Glomerular endothelial cell (primary cell): ENCODE measurements at places on chromosomes 16 and 17. TPM values are rescaled to one million over a fixed set of nuclear protein-coding genes. Genes with fewer than 3 reads are reported as not detected.

DNA sequence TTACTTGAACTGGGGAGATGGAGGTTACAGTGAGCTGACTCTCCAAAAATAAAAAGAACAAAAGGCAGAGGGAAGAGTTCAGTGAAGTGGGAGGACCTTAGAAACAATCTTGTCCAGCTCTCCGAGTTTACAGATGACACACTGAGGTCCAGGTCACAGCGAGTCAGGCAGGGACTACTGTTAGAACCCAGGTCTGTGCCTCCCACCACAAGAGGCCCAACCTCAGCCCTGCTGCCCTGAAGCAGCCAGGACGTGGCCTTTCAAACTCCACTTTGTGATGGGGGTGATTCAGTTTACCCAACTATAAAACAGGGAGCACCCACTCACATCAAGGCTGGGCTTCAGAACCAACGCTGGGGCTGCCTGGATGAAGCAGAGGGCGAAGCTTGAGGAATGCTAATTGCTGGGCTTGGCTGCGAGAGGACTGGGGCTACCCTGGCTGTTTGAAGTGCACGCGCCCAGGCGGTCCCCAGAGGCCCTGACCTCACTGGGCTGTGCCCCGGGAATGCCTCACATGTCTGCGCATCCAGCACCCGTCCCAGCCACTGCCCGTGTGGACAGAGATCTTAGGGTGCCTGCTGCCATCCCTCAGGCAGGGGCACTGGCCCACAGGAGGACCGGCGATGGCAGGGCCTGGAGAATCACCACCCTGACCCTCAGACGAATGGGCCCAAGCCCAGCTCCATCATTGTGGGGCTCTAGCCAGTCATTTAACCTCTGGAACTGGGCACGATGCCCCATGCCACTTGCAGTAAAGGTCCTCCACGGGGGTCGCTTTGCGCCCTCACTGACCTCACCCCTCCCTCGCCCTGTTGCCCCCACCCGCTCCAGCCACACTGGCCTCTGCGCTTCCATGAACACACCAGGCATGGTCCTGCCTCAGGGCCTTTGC lies 11.4 kb downstream of the SLC5A10 start:
- no peak for DNase-seq

The CRAMP1 gene
- 11.8 and 18.4 TPM in 2 replicates for total RNA-seq

DNA sequence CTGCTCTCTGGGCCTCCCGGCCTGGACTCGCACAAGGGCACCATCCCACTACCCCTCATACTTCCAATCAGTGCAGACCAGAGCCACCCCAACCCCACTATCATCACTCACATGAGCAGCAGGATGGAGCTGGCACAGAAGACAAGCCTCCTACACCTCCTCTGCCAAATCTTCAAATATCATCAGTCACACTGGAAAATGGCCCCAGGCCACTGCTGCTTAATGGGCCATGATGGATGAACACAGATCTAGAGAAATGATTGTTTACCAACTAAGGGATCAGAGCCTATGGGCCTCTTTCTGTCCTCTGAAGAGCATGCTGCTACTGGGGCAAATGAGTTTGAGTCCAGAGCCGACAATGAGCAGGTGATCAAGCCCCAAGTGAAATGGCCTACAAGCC lies 165.5 kb downstream of the GRIN2A start:
- DNase-seq, result no peak

DNA sequence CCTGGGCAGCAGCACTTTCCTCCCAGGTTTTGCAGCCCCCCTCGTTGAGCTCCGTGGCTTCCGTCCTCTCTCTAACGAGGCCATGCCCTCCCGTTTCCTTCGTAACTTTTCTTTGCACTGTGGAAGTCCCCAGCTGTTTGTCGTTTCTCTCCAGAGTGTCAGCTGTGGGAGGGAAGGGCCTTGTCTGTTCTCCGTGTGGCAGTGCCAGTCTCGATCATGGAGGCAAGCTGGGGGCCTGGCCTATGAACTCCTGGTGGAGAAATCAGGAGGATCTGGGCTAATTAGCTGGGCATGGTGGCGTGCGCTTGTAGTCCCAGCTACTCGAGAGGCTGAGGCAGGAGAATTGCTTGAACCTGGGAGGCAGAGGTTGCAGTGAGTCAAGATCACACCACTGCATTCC lies 28.3 kb downstream of the TBCD start:
- DNase-seq, result no peak

The TNFRSF13B gene
- not detected in 2 replicates for total RNA-seq

The BIRC5 gene
- total RNA-seq, result 13.9 and 16.1 TPM in 2 replicates
